Natural killer cell treated with Interleukin-12 subunit alpha and Interleukin-12 subunit beta and Interleukin-15 and Interleukin-18, amount 100 ng/mL, for 72 hours (primary cell): ENCODE measurements at places on chromosomes 12 and 14.

- no peak for DNase-seq
Measured at GRCh38 chr14:30450631-30451545, 108.1 kb upstream of the G2E3 start.

- peak; percentile 94 for DNase-seq
Measured at GRCh38 chr12:108616941-108617858, 16.5 kb downstream of the SELPLG start.

GRCh38 chr14:91911474-91912032 is 35.9 kb downstream of the FBLN5 start:
- no peak for DNase-seq

GRCh38 chr12:112839386-112839972 is 47.9 kb downstream of the RPH3A start:
- DNase-seq: no peak

DNA sequence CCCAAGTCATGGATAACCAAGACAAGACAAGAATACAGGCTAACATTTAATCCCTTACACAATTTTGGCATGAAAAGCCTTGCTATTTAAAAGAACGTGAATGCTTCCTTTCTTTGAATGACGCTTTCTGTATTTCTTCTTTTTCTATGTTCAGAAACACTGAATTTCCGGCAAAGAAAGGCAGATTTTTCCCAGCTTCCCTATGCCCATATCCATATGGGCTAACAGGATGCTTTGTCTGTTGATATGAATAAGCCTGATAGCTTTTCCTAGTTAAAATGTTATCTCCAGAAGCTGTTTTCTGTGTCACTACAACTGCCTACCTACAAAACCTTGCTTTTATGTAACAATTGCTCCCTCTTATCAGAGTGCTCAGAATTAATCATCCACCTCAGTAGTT is 38.3 kb upstream of the CACNA2D4 start:
- no peak for DNase-seq

- no peak for DNase-seq
Measured at GRCh38 chr12:29781705-29782266, 2.0 kb downstream of the TMTC1 start.

DNA sequence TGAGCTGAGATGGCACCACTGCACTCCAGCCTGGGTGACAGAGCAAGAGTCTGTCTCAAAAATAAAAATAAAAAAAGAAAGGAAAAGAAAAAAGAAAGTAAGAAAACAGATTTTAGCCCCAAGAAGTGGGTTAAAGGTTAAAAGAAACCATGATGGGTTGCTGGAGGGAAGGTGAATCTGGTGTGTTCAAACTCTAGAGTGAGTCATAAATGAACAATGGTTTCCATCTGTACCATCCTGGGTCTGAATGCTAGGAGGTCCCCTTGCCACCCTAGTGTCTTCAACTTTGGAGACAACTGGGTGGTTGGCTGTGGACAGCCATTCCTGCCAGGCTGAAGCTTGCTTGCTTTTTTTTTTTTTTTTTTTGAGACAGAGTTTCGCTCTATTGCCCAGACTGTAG is 1.6 kb upstream of the RPS26 start:
- no peak for DNase-seq

- DNase-seq: no peak
Measured at GRCh38 chr14:75877292-75877691, 104.5 kb downstream of the TGFB3 start.

- no peak for DNase-seq
Measured at GRCh38 chr12:51889216-51890132, 1.6 kb downstream of the ANKRD33 start.

DNA sequence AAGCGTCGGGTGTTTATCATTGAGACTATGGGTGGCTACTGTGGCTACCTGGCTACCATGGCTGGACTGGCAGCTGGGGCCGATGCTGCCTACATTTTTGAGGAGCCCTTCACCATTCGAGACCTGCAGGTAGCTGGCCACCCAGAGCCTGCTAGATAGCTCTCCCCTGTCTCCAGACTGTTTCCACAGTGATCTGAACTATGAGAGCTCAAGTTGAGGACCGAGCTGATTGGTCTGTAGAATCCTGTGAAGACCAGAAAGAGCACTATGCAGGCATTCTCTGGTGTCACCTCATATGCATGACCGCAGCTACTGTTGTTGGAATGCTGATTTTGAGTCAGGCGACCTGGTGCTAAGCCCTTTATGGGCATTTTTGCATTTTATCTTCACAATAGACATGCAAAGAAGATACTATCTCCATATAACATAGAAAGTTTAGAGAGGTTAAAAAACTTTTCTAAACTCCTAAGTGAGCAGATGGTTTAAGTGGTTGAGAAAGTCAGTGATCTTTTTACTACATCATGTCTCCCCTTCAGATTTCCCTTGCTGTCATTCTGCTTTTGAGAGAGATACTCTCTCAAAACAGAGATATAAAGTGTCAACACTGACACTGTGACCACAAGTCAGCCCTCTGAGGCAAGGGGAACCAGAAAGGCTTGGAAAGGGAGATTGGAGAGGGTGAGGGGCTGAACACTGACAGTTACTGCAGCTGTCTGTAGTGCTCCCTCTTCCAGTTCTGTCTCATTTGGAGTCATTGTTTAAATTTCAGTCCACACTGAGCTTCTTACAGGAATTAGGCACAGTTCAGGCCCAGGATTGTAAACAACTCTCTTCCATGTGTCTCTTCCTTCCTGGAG is 14.3 kb downstream of the ASB8 start:
- no peak for DNase-seq

- no peak for DNase-seq
Measured at GRCh38 chr14:91127401-91127801, 13.5 kb downstream of the DGLUCY start.

GRCh38 chr14:58571769-58572472 is 65.8 kb upstream of the DACT1 start:
- DNase-seq: no peak

DNA sequence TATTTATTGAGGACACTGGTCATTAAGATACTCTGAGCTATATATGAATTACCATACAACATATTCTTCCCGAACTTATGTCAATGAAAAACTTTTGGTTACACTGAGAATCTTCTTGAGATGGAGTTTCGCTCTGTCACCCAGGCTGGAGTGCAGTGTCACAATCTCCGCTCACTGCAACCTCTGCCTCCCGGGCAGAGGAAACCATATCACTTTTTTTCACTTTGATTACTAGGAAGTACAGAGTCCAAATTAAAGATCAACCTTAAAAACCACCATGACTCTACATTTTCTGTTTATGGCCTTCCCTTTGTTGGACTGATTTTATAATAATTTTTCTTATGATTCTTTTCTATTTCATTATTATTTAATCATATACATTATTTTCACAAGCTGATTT is 336.5 kb downstream of the FSCB start:
- DNase-seq: no peak

- DNase-seq: no peak
Measured at GRCh38 chr14:54564071-54564867, 2.7 kb upstream of the SAMD4A start.

DNA sequence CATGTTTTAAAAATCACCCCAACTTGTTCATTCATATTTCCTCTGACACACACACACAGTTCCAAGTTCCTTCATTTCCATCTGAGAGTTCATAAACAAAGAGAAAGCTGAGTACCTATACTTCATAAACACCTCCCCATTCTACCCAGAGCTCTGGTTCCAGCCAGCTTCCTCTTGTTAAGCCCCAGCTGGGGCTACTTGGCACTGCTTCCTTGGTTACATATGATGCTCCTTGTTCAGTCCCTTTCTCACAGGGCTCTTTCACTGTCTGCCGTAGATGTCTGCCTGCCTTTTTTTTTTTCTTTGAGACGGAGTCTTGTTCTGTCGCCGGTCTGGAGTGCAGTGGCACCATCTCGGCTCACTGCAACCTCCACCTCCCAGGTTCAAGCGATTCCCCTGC is 77.5 kb downstream of the COX16 start:
- DNase-seq: no peak

DNA sequence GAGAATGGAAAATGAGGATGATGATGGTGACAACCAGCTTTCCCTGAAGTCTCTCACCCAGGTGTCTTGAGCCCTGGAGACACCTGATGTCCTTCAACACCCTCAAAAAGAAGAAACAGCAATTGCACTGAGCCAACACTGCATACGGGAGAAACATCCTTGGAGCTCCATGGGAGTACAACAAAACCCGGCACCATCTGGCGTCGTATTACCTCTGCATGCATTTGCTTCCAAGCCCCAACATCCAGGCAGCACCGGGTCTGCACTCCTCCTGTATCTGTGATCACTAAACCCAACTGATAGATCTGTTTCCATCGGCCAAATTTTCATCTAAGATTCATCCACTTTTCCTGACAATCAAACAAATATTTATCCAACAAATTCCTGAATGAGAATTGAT is 249.9 kb downstream of the DPF3 start:
- DNase-seq: no peak

- no peak for DNase-seq
Measured at GRCh38 chr12:52171950-52172512, 19.8 kb downstream of the KRT80 start.

DNA sequence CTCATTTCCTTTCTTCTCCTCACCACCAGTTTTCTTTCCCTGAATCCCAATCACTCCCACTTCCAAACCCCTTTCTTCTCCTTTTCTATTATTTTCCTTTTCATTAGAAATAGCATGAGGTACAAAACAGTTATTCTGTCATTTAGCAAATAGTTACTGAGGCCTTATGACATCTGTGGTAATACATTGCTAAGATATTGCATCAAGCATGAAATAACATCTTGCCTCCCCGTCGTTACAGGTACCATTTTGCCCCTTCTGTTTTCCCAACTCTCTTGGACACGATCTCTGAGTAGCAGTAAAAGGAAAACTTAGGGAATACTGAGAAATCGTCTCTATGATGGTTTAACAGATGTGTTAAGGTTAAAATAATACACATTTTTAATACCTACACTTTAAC is 175.8 kb upstream of the SOX5 start:
- no peak for DNase-seq

- DNase-seq: no peak
Measured at GRCh38 chr14:77574446-77575115, 41.9 kb downstream of the SPTLC2 start.

- no peak for DNase-seq
Measured at GRCh38 chr12:112597986-112598385, 179.2 kb downstream of the PTPN11 start.

GRCh38 chr14:43161477-43161876 is 1345.6 kb downstream of the FSCB start:
- DNase-seq: no peak

GRCh38 chr12:26571560-26571959 is 261.4 kb downstream of the ITPR2 start:
- DNase-seq: no peak

DNA sequence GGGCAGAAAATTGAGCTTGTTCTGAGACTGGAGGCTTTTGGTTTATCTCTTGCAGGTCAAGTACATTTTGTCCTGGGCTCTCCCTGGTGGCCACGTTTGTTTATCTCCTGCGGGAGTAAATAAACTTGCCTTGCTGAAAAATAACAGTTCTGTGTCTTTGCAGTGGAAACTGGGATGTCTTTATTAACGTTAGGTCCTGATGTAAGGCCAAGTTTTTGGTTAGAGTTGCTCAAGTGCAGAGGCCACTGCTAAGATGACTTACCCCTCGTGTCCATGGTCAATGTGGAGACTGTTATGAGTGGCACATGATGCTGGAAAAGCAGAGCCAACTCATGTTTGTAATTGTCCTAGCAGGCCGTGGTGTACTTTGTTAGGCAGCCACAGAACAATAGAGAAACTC is 3.8 kb downstream of the PTPN11 start:
- DNase-seq: no peak

GRCh38 chr12:94793191-94793595 is 142.8 kb upstream of the TMCC3 start:
- no peak for DNase-seq

DNA sequence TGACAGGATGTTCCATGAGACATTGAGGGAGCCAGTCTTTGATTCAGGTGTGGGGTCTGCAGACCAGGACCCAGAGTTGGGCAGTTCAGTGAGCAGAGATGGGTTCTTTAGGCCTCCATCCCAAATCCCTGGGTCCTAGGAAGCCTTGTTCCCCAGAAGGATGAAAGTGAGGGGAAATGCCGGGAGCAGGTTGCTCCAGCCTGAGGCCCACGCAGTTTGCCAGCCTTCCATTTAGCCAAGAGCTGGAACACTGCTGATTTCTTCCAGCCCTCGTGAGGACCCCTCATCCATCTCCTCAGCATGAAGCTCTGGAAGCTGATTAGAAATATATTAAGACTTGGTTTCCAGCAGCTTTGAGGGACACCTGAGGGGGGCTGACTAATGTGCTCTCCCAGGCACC is 12.1 kb downstream of the C14orf132 start:
- DNase-seq: no peak

DNA sequence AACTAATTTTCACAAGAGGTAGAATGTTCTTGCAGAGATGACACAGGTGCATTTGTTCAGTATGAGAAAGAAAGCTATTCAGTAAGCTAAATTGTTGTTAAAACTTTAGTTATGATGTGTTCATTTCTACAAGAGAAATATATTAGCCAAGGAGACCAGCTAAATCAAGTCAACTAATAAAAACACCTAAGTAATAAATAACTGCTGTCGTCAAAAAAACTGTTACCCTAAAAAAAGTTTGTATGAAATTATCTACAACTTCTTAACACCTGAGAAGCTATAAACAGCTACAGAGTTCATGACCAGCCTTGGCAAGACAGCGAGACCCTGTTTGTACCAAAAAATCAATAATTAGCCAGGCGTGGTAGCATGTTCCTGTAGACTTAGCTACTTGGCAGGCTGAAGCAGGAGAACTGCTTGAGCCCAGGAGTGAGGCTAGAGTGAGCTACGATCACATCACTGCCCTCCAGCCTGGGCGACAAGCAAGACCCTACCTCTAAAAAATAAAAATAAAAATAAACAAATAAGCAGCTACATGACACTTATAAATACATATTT is 67.6 kb upstream of the AP4S1 start:
- no peak for DNase-seq

DNA sequence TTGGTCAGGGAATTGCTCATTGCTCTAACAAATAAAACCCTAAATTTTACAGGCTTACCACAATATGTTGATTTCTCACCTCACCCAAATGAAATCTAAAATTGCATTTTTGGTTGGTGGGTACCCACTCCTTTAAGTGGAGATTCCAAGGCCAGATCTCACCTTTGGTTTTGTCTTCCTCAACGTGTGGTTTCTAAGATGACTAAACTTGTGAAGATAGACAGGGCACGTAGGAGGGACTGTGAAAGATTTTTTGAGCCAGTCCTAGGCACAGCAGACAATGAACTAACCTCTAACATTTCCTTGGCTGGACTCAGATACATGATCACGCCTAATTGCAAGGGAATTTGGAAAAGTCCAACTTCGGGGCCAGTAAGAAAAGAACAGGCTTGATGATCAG is 1003.9 kb downstream of the FLRT2 start:
- peak; percentile 62 for DNase-seq

DNA sequence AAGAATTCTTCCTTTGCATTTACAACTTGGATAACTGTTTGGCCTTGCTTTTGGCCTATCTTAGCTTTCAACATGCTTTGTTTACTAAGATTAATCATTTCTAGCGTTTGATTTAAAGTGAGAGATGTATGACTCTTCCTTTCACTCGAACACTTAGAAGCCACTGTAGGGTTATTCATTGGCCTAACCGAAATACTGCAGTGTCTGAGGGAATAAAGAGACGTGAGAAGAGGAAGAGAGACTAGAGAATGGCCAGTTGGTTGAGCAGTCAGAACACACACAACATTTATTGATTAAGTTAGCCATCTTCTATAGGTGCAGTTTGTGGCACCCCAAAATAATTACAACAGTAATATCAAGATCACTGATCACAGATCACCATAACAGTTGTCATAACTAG is 62.3 kb upstream of the CCDC175 start:
- DNase-seq: no peak
